Upper lobe of left lung (tissue), 6 donors: ENCODE measurements at places on chromosomes 7 and 10. TPM values are rescaled to one million over a fixed set of nuclear protein-coding genes. Genes with fewer than 3 reads are reported as not detected.
A peak's percentile ranks its signal among the peaks of the same experiment; 100 is the strongest.

ANKRD1 gene
- total RNA-seq = 46.6 TPM

- H3K36me3 ChIP-seq = no peaks in the 10 kb centered on the region
- H3K27ac ChIP-seq = no peak overlapping the region
- DNase-seq = no peak
- H3K4me1 ChIP-seq = no peaks in the 10 kb centered on the region
Observed at GRCh38 chr7:96786261-96786997, 76.8 kb upstream of the SEM1 start.

PTPRN2 gene
- 3.3 TPM for total RNA-seq

ANXA8 gene
- total RNA-seq = 5.9 TPM

PNLIPRP1 gene
- total RNA-seq = not detected

GRCh38 chr10:69800109-69800508 is 1.6 kb upstream of the COL13A1 start:
- H3K27ac ChIP-seq = no peak overlapping the region
- H3K27me3 ChIP-seq = no peaks in the 10 kb centered on the region
- H3K4me1 ChIP-seq = peaks cover 18% of the 10 kb centered on the region

LRRC27 gene
- total RNA-seq = 7.4 TPM

DNA sequence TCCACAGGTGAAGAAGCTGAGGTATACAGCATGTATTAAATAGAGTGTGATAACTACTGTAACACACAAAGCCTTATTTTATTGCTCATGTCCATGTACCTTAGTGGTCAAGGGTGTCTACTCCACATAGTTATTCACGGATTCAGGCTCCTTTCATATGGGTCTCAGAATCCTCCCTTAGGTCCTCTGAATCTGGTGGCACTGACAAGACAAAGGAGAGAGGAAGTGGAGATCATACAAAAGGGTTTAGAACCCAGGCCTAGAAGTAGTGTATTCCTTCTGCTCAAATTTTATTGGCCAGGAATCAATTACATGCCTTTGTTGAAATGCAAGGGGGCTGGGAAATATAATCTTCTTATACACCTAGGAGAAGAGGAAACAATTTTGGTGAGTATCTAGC is 164.6 kb downstream of the PTEN start:
- H3K27me3 ChIP-seq = no peaks in the 10 kb centered on the region
- no peaks in the 10 kb centered on the region for H3K4me1 ChIP-seq
- H3K27ac ChIP-seq = peak overlapping the region; percentile 34
- H3K4me3 ChIP-seq = no peak overlapping the region
- H3K36me3 ChIP-seq = no peaks in the 10 kb centered on the region

LIPF gene
- total RNA-seq = not detected

HOXA6 gene
- 4.0 TPM for total RNA-seq

DNA sequence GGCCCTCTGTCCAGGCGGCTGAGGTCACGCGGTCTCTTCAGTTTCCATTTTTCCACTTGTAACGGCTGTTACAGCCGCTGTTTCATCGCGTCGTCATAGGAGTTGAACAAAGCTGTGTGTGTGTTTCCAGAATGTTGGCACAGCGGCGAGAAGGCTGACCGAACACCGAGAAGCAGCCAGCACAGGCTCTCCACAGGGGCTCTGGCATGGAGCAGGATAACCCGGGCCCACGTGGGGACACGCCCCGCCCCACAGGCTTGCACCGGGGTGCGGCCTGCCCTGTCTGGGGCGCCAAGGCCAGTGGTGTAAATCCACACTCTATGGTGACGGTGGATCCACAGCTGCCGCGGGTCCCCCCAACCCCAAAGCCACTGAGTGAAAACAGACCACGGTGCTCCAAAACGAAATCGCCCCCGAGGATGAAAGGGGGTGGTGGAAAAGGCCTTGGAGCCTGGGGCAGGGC is 448.2 kb downstream of the DNAJB6 start:
- DNase-seq = no peak
- no peak overlapping the region for H3K27ac ChIP-seq
- H3K36me3 ChIP-seq = no peaks in the 10 kb centered on the region
- H3K4me1 ChIP-seq = no peaks in the 10 kb centered on the region
- no peaks in the 10 kb centered on the region for H3K27me3 ChIP-seq

- peaks cover 42% of the 10 kb centered on the region for H3K4me1 ChIP-seq
- peak; percentile 89 for DNase-seq
- H3K27me3 ChIP-seq = no peaks in the 10 kb centered on the region
- peak overlapping the region; percentile 99 for H3K27ac ChIP-seq
Observed at GRCh38 chr10:89414879-89415821, 782 bp downstream of the IFIT5 start.

ACSM6 gene
- not detected for total RNA-seq

DNA sequence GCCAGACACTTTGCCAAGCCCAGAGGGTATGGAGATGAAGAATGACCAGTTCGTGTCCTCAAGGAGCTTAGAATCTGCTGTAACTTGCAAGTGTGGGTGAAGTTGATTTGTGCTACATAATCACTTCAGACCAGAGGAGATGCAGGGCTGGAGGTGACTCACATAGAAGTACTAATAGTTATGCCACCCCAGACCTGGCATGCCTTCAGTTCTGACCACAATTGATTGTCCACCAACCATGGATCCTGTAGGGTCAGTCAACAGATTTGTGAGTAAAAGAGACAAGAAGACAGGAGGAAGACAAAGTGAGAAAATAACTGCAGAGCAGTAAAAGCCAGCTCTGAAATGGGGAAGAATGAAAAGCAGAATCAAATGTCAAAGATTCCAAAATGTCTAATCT is 51.2 kb upstream of the BMPER start:
- H3K4me3 ChIP-seq = no peak overlapping the region
- no peak for DNase-seq
- H3K27ac ChIP-seq = no peak overlapping the region

DNA sequence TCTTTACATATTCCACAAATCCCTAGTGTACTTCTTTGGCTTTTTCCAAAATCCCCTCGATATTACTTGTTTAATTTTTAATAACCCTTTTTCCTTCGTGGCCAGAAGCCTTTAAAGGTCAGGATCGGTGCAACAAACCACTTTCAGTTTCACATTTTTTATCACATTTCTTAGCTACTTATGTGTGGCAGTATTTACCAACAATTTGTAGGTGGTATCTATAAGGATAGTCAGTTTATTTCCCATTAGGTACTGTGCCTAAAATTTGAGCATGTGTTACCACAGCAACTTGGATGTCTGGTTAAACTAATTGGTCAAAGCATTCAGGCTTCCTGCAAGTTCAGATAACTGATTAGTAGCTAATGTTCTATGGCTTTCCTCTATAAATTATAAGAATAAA is 104.9 kb downstream of the CDK14 start:
- H3K4me1 ChIP-seq = peaks cover 31% of the 10 kb centered on the region
- DNase-seq = no peak
- H3K36me3 ChIP-seq = no peaks in the 10 kb centered on the region

DNA sequence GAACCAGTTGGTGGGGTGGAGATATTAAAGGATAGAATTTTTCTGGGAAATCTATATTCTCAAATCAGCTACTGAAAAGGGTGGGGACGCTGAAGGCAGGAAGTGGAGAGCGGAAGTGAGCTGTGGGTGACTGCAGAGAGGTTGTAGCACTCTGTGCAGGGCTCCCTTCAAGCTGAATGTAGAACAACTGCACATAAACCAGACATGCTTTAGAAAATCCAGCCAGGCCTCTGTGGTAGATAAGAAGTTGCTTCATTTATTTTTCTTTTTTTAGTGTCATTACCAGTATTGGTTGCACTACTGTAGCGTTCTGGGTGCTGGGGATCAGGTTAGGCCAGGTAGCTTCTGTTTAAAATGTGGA is 127.8 kb downstream of the CELF2 start:
- peaks cover 40% of the 10 kb centered on the region for H3K4me1 ChIP-seq
- no peak for DNase-seq
- H3K36me3 ChIP-seq = no peaks in the 10 kb centered on the region
- no peak overlapping the region for H3K4me3 ChIP-seq
- H3K27me3 ChIP-seq = no peaks in the 10 kb centered on the region

MTERF1 gene
- total RNA-seq = 8.9 TPM

DNA sequence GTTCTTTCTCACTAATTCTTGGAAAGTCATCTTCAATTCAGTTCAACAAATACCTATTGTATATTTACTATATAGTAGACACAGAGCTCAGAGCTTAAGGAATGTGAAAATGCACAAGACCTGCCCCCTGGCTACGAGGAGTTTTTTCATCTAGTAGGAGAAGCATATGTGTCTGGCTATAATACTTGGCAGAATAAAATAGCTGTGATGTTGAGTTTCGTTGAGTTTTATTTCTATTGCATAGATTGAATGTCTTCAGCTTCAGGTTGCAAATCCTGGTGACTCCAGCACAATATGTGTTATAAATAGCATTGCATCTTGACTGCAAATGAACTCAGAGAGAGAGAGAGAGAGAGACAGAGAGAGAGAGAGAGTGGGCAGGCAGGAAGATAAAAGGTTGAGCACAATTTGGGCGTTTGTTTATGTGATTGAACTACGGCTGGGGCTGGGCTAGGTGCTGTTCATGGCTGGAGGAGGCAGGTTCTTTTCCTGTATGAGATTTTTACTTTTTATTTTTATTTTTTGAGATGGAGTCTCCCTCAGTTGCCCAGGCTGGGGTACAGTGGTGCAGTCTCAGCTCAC is 229.6 kb downstream of the GALNT17 start:
- H3K4me3 ChIP-seq = no peak overlapping the region
- H3K36me3 ChIP-seq = no peaks in the 10 kb centered on the region
- H3K27me3 ChIP-seq = no peaks in the 10 kb centered on the region
- no peak for DNase-seq
- no peak overlapping the region for H3K27ac ChIP-seq
- H3K4me1 ChIP-seq = no peaks in the 10 kb centered on the region

DNA sequence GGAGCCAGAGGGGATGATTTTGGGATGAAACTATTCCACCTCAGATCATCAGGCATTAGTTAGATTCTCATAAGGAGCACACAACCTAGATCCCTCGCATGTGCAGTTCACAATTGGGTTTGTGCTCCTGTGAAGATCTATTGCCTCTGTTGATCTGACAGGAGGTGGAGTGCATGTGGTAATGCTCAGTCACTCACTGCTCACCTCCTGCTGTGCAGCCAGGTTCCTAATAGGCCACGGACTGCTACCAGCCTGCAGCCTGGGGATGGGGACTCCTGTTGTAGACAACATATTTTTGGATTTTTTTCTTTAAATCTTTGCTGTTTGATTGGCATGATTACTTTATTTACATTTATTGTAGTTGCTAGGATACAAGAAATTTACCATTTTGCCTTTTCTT is 765.0 kb downstream of the INHBA start:
- DNase-seq = no peak
- no peaks in the 10 kb centered on the region for H3K36me3 ChIP-seq
- H3K27ac ChIP-seq = no peak overlapping the region
- no peak overlapping the region for H3K4me3 ChIP-seq
- H3K27me3 ChIP-seq = no peaks in the 10 kb centered on the region

DNA sequence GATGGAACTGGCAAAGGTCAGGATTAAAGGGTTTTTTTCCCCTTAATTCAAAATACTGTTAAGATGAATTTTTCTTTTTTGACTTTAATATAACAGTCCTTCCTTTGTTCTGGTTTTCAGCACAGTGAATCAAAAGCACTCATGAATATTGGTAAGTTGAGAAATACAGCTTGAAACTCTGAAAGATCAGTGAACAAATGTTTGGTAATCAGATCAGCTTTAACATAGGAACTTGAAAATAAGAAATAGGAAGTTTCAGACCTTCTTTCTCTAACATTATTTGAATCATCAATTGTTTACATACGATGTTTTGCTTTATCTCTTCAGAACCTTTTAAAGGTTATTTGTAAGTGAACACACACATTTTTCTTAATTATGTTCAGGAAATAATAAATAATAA is 90.5 kb downstream of the SGMS1 start:
- H3K4me1 ChIP-seq = no peaks in the 10 kb centered on the region
- DNase-seq = no peak
- H3K4me3 ChIP-seq = no peak overlapping the region

DNA sequence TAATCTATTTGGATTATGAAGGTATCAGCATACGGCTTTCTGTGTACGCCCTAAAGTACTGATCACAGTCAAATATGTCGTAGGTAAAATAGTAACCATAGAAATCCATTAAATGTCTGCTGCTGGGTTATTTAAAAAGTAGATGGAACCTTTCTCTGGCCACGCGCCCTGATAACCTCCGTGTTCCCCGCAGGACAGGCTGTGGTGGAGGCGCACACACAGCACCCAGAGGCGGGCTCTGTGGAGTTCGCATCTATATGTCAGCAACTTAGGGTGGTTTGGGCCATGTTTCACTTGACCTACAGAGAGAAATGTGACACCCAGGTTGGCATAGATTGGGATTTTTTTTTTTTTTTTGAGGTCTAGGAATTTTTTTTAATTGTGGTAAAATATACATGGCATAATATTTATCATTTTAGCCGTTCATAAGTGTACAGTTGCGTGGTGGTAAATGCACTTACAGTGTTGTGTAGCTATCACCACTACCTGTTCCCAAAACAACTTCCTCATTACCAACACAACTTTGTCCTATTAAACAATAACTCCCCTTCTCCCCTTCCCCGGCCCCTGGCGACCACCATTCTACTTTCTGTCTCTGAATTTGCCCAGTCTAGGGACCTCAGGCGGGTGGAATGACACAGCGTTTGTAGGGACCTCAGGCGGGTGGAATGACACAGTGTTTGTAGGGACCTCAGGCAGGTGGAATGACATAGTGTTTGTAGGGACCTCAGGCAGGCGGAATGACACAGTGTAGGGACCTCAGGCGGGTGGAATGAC is 15.4 kb downstream of the PPP2R2D start:
- no peak overlapping the region for H3K4me3 ChIP-seq
- no peak for DNase-seq
- H3K27me3 ChIP-seq = no peaks in the 10 kb centered on the region
- no peaks in the 10 kb centered on the region for H3K36me3 ChIP-seq

NRG3 gene
- total RNA-seq = 1.9 TPM

GRCh38 chr10:8069627-8070026 is 15.1 kb downstream of the GATA3 start:
- H3K27me3 ChIP-seq = no peaks in the 10 kb centered on the region
- H3K4me1 ChIP-seq = peaks cover 3% of the 10 kb centered on the region
- H3K4me3 ChIP-seq = no peak overlapping the region

ASAH2B gene
- total RNA-seq = 1.0 TPM

- no peaks in the 10 kb centered on the region for H3K27me3 ChIP-seq
- H3K27ac ChIP-seq = no peak overlapping the region
- H3K4me1 ChIP-seq = no peaks in the 10 kb centered on the region
- no peaks in the 10 kb centered on the region for H3K36me3 ChIP-seq
Observed at GRCh38 chr7:73612598-73613269, 11.6 kb downstream of the MLXIPL start.

DNA sequence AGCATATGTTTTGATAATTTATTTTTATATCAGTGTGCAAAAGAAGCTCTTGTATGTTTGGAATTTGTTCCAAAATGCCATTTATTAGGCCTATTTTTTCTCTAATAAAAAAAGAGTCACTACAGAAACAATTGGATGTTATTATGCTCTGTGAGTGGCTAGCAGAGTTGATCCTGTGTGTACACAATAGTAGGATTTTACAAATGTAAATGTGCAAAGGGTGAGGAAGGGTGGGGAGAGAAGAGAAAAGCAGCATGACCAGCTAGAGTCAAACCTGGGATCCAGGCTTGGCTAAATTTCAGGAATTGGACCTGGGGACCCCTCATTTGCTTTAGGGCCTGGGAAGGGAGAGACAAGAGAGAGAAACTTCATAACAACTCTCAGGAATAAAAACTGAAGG is 32.5 kb downstream of the SEMA3A start:
- H3K27ac ChIP-seq = no peak overlapping the region
- no peaks in the 10 kb centered on the region for H3K36me3 ChIP-seq
- no peaks in the 10 kb centered on the region for H3K4me1 ChIP-seq
- H3K4me3 ChIP-seq = no peak overlapping the region
- no peaks in the 10 kb centered on the region for H3K27me3 ChIP-seq

PAX2 gene
- not detected for total RNA-seq
